ENCODE measurements at places on chromosomes 4 and X.
A peak's percentile ranks its signal among the peaks of the same experiment; 100 is the strongest.

- DNase-seq, result no peak
Observed at GRCh38 chr4:142274137-142274536, 572.0 kb downstream of the INPP4B start.

DNA sequence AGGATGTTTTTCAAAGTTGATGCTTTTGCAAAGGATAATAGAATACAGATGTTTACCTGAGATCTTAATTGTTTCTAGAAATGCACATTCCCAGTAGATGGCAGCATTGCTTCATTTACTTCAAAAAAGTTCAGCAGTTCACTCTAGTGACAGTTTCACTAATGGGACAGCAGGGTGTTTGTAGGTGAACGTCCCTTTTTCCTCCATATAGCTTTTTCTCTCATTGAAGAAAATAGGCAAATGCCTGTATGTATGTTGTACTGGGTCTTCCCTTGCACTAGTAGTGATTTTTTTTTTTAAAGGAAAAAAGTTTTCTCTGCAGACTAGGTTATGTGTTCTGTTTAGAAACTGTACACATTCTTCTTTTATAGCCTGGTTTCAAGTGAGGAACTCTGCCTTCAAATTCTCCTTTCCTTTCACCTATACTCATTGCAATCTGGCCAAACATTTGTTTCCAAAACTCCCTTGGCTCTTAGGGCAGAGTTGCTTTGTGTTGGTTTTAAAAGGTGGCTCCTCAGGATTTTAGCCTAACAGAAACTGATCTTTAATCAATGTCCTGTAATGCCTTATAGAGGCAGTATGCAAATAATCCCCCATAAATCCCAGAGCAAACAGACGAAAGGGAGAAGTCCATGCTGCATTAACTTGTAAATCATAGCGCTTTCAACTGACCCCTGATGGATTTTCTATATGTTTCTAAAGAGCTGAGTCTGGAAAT is 86.3 kb downstream of the EGF start:
- no peak for DNase-seq

DNA sequence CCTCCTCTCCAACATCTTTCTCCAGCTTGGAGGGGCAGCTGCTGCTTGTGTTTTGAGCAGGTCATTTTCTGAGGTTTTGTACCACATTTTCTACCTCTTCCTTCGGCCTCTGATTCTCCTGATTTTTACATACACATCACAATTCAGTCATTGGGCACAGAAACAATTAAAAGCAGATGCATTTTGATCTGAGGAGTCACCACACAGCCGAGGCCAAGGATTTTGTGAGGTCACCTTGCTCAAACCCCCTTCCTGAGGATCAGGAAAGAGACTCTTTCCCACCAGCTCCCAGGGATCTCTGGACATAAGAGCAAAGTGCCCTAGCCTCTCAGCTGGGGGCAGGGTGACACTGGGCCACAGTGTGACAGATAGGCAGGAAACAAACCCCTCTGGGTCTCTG is 5.4 kb upstream of the FATE1 start:
- no peak for DNase-seq

- DNase-seq, result no peak
Observed at GRCh38 chr4:77074381-77074831, 1.4 kb downstream of the CCNI start.

DNA sequence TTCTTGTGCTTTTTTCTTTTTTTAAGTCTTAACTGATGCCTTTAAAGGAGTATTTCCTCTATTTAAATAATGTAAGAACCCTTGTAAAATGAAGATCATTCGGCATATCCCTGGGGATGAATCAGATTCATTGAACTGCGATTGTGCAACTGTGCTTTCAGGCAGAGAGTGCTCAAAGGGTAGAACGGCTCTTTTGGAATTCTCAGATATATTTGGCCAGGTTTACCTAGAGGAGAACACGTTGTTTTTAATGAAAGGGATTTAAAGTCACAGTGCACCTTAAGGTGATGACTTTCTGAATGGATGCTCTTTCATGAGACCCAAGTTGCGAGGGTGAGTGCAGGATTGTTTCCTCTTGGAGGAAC is 51.6 kb upstream of the ELOVL6 start:
- no peak for DNase-seq

GRCh38 chr4:151004222-151004621 is 10.9 kb downstream of the LRBA start:
- DNase-seq, result no peak

GRCh38 chr4:186755550-186756519 is 32.2 kb upstream of the FAT1 start:
- DNase-seq, result no peak

- no peak for DNase-seq
Observed at GRCh38 chr4:124203613-124204238, 508.8 kb downstream of the ANKRD50 start.

DNA sequence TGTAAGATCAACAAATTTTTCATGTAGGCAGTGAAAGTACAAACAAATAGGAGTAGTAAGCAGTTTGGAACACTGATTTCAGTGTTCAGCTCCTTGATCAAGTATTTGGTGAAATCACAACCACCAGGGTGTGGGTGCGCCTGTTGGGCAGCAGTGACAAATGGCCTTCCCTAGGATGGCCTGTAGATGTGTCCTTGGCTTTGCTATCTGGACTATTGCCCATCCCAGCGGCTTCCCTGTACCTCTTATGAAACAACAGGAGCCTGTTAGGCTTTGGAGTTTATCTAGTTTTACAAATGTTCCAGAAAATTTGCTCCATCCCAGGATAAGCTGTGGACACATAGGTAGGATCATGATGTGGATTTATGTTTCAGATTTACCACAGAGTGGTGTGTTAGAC is 216.8 kb upstream of the FAT1 start:
- no peak for DNase-seq

DNA sequence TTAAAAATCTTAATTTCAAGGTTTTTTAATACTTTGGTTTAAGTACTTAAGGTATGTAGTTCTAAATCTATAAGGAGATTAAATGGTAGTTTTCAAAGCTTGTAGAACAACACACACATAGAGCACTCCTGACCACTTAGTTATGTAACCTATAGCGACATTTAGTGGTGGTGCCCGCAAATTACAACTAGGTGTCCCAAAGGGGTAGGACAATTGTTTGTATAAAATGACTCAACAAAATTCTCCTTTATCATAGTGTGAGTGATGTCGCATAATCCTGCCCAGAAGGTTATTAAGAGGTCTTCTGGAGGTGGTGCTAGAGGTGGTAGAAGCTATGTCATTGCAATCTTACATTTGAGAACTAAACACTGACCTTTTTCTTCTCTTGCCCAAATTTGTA is 373.0 kb upstream of the RASGEF1B start:
- DNase-seq, result peak; percentile 60

- no peak for DNase-seq
Observed at GRCh38 chr4:11720292-11720691, 291.6 kb upstream of the HS3ST1 start.

- no peak for DNase-seq
Observed at GRCh38 chrX:153455571-153455970, 9.7 kb upstream of the TREX2 start.

DNA sequence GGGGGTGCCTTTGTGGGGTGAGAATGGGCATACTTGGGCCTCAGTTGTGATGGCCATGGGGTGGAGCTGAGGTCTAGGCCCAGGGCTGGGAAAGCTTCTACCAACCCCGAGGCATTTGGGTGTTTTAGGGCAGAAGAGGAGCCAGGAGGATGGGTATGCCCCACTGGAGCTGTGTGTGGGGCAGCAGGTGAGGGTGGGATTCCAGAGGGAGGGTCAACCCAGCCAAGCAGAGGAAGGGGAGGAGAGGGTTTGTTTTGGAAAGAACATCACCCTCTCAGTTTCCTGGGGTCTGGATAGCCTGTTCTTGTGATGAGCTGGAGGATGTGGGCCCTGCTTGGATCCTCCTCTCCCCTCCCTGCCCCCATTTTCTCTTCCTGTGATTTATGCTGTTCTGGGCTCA is 620 bp downstream of the IL9R start:
- DNase-seq, result no peak
